ENCODE measurements at places on chromosomes 7 and 10.
A peak's percentile ranks its signal among the peaks of the same experiment; 100 is the strongest.

GRCh38 chr10:60739558-60739957 lies 38.7 kb upstream of the CDK1 start:
- DNase-seq: no peak

DNA sequence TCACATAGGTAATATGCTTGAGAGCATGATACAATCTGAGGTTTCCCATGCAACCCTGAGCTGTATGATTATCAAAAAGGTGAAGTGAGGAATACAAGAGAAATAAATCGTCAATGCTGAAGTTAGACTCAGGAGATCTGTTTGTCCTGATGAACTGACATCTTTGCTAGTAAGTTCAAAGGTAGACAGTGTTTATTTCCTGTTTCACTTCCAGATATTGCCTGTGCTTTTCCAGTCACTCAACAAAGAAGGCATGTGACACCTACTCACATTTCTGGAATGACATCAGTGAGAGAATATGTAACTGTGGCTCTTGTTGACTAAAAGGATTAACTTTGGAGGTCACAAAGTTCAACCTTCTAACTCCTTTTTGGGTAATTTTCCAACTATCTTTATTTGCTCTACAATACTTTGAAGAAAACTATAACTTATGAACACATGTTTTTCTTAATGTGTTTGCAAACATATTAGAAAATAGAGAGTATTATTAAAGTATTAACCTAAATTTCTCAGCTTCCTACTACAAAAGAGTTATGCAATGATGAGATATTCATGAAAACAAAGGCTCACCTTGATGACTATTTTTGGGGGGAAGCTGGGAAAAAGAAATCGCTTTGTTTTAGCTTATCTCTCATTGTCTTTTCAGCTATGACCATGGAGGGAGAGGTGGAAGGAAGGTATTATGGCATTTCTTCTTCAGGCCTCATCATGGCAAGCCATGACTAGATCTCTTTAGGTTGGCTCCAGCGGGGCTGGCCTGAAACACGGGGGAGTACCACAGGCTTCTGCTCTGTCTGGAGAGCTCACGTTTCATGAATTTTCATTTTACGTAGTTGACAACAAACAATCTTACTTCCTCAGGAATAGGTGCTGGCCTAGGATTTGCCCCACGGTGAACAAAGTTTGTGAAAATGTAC lies 214.7 kb upstream of the SLC26A5 start:
- no peak for DNase-seq

- DNase-seq: no peak
These were observed 80.7 kb upstream of the RPA3 start for GRCh38 chr7:7799138-7799537.

- no peak for DNase-seq
These were observed 45.1 kb downstream of the AMZ1 start for GRCh38 chr7:2732959-2733584.

DNA sequence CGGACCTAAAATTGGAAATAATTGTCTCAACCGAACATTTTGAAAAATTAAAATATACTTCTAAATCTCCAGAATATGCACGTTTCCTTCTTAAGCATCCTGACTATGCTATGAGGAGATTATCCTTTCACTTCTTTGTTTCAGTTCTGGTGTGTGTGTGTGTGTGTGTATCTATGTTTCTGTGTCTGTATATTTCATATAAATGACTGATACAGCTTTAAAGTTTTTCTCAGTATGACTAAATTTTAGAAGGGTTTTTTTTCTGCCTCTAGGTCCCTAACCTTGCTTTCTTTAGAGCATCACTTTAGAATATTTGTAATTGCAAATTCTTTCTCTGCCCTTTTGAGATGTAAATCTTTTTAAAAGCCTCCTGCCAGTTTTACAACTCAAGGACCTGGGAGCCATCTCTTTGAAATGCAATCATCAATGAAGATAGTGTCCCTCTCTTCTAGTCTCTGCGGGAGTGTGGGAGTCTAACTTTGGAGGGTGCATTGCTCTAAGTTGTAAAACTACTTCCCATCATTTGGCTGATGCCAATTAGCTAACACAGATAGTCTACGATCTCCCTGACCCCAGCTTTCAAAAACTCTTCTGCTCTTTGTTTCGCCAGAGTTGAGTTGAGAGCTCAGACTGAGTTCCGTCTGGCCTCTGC lies 782.0 kb upstream of the ZWINT start:
- peak; percentile 51 for DNase-seq

DNA sequence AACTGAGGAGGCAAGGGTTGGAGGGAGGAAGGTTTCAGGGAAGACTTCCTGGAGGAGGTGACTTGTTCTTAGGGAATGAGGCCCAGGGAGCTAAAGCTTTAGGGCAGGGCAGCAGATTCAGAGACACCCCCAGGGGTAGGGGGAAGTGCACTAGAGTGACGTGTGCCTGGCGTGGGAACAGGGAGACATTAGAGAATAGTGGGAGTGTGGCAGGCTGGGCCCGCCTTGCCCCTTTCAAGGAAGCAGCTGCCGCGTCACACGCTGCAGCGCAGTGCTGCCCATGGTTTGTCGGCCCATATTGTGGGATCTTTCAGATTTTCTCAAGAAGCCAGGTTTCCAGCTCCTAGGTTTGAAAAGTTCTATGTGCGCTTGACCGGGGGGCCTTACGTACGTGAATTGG lies 139.4 kb downstream of the LHPP start:
- DNase-seq: no peak

DNA sequence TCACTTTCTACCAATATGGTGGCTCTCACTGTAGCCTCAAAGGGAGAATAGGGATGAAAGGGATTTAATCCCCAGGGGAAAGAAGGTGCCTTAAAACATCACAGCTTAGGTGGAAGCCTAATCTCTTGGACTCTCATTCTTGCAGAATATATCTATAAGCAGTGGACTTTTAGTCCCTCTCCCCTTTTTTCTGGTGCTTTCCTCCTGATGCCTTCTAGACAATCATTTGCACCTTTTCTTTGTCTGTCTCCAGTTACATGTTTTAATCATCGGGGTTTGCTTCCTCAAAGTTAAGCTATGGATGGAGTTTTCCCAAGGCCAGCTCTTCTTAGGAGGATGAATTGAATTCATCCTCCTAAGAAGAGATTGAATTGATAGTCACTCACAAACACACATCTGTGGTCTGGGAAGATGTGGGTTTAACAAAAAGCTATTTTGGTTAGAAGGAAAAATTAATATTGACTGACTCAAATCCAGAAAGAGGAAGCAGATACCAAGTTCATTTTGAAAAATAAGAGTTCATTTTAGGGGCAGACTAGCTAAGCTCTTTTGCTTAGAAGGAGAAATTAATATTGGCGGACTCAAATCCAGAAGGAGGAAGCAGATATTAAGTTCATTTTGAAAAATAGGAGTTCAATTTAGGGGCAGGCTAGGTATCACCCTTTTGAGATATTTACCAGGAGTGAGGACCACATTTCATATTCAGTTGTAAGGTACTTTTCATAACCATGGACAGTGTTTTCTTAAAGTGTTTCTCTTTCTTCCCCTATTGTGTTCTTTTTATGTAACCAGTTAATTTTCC lies 35.2 kb upstream of the PLEKHS1 start:
- no peak for DNase-seq

- peak; percentile 57 for DNase-seq
These were observed 220.1 kb upstream of the FZD1 start for GRCh38 chr7:91043924-91044645.

GRCh38 chr10:133405272-133405671 lies 11.3 kb downstream of the MTG1 start:
- DNase-seq: no peak

DNA sequence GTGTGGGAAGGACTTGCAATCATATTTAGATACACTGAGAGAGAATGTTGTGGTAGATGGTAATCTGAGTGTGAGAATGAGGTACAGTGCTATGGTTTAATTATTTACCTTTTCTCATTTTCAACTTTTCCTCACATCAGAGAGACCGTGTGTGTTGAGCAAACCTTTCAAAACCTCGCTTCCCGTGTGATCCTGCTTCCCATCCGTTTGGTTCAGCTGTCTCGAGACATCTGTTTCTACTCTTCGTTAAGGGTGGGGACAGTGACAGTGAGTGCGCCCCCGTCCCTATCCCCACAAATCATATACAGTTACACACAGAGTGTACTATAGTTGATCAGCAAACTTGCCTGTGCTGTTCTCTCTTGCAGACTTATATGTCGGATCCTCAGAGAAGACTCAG lies 33.0 kb upstream of the NOBOX start:
- DNase-seq: no peak

DNA sequence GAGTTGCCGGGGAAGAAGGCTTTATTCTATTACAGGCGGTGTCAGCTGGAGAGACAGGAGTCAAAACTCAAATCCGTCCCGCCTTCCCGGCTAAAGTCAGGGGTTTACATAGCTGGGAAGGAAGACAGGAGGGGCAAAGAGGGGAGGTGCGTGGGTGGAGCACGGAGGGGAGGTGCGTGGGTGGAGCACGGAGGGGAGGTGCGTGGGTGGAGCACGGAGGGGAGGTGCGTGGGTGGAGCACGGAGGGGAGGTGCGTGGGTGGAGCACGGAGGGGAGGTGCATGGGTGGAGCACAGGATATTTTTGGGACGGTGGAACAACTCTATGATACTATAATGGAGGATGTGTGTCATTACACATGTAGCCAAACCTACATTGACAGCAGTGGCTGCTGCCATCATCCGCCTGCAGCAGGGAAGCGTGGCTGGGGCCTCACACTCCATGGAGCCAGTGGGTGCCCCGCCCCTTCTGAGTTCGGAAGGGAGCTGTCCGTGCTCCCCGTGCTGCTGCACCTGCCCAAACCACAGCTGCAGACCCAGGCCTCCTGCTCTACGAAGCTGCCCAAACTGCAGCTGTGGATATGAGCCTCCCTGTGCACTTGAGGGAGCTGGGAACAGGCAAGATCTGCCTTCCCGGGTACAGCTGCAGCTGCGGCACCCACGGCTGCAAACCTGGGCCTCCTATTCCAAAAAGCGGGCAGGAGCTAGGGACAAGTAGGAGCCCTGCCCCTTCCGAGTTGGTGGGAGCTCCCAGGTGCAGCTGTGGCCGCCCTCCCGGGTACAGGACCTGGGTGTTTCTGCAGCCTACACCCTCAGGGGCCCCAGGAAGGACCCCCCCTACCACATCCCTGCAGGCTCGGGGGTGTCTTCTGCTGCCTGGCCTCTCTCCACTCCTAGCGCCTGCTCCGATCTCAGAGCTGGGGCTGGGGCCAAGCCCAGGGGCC lies 119.4 kb downstream of the DYNC2I1 start:
- peak; percentile 65 for DNase-seq

DNA sequence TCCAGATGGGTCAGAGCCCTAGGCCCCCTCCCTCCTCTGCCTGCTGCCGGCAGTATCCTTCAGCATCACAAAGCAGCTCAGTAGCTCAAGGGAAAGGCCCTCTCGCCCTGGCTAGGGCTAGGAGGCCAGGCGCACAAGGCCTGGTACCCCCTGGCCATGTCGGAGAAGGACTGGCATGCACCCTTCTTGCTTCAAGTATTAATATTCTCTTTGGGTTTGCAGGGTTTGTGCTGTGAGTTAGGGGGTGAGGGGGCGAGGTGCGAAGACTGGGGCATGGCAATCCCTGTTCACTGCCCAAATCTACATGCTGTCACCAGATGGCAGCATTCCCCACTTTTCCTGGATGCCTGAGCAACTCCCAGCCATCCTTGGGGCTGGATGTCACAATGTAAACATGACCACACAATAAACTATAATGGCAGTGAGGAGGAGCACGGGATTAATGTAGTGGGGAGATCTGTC lies 105.2 kb downstream of the NEURL1 start:
- DNase-seq: peak; percentile 88

- peak; percentile 83 for DNase-seq
These were observed at the start of gene ST8SIA6 for GRCh38 chr10:17454161-17455014. Gene ST8SIA6 (minus strand): TSS chr10:17454595. CDS start chr10:17454255, 340 bp downstream.

DNA sequence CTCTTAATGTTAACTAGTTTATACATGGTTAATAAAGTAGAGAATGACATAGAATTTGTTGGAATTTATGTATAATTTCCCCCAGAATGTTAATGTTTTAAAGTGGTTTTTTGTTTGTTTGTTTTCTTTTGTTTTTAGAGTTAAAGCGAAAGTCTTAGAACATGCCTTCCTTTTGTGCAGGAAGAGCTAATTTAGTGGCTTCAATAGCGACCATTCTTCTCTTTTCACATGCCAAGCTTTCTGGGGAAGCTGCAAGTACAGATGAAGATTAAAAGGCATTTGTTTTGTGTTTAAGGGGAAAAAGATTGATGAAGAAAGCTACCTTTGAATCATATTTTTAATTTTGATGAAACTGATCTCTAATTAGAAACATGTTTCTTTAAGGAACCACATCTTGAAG lies 256.3 kb upstream of the CSTF2T start:
- DNase-seq: no peak

DNA sequence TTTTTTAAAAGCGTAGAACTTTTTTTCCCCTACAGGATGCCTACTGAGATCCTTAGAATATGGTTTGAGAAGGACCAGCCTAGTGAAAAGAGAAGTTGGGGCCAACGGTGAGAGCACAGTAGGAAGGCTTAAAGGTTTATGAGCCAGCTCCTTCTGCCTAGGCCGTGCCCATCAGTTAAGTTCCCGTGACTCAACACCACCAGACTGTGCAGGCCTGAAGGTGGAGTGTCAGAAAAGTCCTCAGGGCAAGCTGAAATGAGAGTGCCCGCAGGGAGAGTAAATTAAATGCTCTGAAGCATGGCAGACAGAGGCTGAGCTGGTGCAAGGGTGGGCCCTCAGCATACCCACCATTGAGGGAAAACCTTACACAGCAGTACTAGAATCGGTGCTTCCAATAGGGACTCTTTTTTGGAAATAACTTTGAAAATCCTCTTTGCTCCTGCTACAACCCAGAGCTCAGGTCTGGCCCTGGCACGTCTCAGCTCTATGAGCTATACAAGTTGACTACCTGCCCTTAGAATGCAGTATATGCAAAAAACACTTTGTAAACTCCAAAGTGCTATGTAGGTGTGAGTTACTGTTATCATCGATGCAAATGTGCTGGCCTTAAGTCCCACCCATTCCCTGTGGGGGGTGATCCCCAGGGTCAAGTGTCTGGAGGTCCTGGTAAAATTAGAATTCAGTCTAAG lies 15.2 kb upstream of the C10orf67 start:
- no peak for DNase-seq

- DNase-seq: peak; percentile 76
These were observed 366.5 kb upstream of the KLF6 start for GRCh38 chr10:4151466-4151865.

- peak; percentile 94 for DNase-seq
These were observed 116.1 kb downstream of the RNF216 start for GRCh38 chr7:5665094-5666025.

GRCh38 chr7:131355917-131356777 lies 28.5 kb downstream of the MKLN1 start:
- DNase-seq: no peak

DNA sequence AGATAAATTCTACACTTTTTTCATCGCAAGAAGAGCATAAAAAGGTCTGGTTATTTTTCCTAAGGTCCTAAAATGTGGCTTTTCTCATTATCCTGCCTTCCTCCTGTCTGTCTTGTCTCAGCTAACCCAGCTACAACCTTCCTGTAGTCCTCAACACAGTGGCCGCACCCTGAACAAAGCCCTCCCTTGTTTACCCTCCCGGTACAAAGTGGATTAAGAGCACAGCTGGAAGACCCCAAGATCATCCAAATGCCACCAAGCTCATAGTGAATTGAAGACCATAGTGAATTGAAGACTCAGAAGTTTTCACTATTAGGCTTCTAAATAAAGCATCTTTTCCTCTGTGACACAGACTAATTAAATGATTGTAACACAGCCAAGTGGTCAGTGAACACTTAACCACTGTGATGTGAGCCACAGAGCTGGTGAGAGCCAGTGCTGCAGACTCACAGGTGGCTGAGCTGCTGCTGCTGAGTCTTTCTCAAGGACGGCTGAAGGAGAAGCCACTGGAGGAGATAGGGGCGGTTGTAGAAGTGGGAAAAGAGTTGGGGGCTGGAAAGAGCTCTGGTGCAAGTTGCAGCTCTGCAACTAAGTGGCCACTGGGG lies 123.6 kb downstream of the ATXN7L1 start:
- DNase-seq: no peak

GRCh38 chr7:98399890-98400541 lies 874 bp downstream of the BAIAP2L1 start:
- peak; percentile 55 for DNase-seq

- DNase-seq: peak; percentile 94
These were observed 11.5 kb upstream of the OGA start for GRCh38 chr10:101829561-101830315.
